Osteoblast (primary cell): ENCODE measurements at places on chromosomes 4 and X. TPM values are rescaled to one million over a fixed set of nuclear protein-coding genes. Genes with fewer than 3 reads are reported as not detected.

Gene VMA21
- total RNA-seq, result 61.6 and 62.6 TPM in 2 replicates

Gene CXCL3
- total RNA-seq, result 0.36 TPM in 1 of 2 replicates, not detected in the other

Gene PTPN13
- 70.2 and 87.8 TPM in 2 replicates for total RNA-seq

Gene SMARCA1
- total RNA-seq, result 44.8 and 58.6 TPM in 2 replicates

- no peak overlapping the region for H3K27ac ChIP-seq
- peaks cover 5% of the 10 kb centered on the region for H3K4me1 ChIP-seq
- H3K4me3 ChIP-seq, result no peak overlapping the region
- no peaks in the 10 kb centered on the region for H3K27me3 ChIP-seq
- no peak for DNase-seq
Observed at GRCh38 chrX:9376111-9376510, 88.7 kb upstream of the TBL1X start.

- no peak overlapping the region for H3K27ac ChIP-seq
- H3K36me3 ChIP-seq, result no peaks in the 10 kb centered on the region
- peak; percentile 74 for DNase-seq
- H3K4me3 ChIP-seq, result no peak overlapping the region
Observed at GRCh38 chr4:24650849-24651640, 66.7 kb upstream of the DHX15 start.

DNA sequence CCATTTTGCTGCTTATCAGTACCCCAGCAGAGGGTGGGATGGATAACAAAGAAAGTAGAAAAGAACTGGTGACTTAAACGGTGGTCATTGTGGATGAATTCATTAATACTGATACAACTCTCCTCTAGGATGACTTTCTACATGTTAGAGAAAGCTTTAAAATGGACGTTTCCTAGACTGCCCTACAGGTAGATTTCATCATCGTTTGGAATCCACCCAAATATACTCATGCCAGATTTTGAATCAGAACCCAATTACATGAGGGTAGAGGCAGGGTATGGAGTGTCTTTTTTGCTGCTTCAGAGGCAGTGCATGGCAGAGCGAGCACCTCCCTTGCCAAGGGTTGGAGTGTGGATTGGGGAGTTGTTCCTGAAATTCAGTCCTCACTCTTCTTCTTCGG lies 13.3 kb upstream of the ANTXR2 start:
- no peaks in the 10 kb centered on the region for H3K4me1 ChIP-seq

GRCh38 chrX:40727581-40728252 lies 7.6 kb downstream of the MED14 start:
- no peaks in the 10 kb centered on the region for H3K36me3 ChIP-seq
- no peak for DNase-seq
- H3K4me1 ChIP-seq, result no peaks in the 10 kb centered on the region
- peaks cover 6% of the 10 kb centered on the region for H3K27me3 ChIP-seq

- peaks cover 22% of the 10 kb centered on the region for H3K4me1 ChIP-seq
- H3K4me3 ChIP-seq, result no peak overlapping the region
- peak overlapping the region; percentile 68 for H3K27ac ChIP-seq
- H3K27me3 ChIP-seq, result no peaks in the 10 kb centered on the region
- no peaks in the 10 kb centered on the region for H3K36me3 ChIP-seq
Observed at GRCh38 chr4:158371158-158371557, 150.5 kb upstream of the RXFP1 start.

- H3K27me3 ChIP-seq, result no peaks in the 10 kb centered on the region
- no peak overlapping the region for H3K27ac ChIP-seq
- no peak for DNase-seq
- H3K36me3 ChIP-seq, result no peaks in the 10 kb centered on the region
Observed at GRCh38 chrX:148541584-148541940, 41.1 kb downstream of the AFF2 start.

DNA sequence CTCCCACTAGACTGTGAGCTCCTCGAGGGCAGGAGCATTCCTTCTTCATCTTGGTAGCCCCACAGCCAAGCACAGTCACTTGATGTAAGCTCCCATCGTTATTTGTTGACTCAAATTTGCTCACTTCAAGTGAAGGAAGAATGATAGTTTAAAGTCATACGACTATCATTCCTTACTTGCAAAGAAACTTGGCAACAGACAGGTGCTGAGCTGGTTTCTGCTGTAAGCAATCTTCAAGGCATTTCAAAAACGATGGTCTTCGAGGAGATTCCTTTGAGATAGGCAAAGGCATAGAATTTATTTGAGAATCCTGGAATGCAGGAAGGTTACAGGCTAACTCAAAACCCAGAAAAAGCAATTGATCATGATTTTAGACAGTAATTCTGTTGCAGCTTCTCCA lies 64.8 kb downstream of the QDPR start:
- no peaks in the 10 kb centered on the region for H3K27me3 ChIP-seq
- no peak overlapping the region for H3K27ac ChIP-seq
- DNase-seq, result no peak
- no peaks in the 10 kb centered on the region for H3K36me3 ChIP-seq
- peaks cover 18% of the 10 kb centered on the region for H3K4me1 ChIP-seq

GRCh38 chr4:184439856-184440594 lies 34.3 kb downstream of the IRF2 start:
- peak overlapping the region; percentile 57 for H3K27ac ChIP-seq
- no peak overlapping the region for H3K4me3 ChIP-seq
- peak; percentile 84 for DNase-seq
- H3K27me3 ChIP-seq, result no peaks in the 10 kb centered on the region
- H3K4me1 ChIP-seq, result peaks cover 27% of the 10 kb centered on the region

- no peaks in the 10 kb centered on the region for H3K27me3 ChIP-seq
- no peak for DNase-seq
- H3K36me3 ChIP-seq, result no peaks in the 10 kb centered on the region
- H3K4me3 ChIP-seq, result no peak overlapping the region
Observed at GRCh38 chr4:155473420-155474095, 96.8 kb upstream of the MAP9 start.
